ENCODE measurements at places on chromosomes 12 and 14.
A peak's percentile ranks its signal among the peaks of the same experiment; 100 is the strongest.

DNA sequence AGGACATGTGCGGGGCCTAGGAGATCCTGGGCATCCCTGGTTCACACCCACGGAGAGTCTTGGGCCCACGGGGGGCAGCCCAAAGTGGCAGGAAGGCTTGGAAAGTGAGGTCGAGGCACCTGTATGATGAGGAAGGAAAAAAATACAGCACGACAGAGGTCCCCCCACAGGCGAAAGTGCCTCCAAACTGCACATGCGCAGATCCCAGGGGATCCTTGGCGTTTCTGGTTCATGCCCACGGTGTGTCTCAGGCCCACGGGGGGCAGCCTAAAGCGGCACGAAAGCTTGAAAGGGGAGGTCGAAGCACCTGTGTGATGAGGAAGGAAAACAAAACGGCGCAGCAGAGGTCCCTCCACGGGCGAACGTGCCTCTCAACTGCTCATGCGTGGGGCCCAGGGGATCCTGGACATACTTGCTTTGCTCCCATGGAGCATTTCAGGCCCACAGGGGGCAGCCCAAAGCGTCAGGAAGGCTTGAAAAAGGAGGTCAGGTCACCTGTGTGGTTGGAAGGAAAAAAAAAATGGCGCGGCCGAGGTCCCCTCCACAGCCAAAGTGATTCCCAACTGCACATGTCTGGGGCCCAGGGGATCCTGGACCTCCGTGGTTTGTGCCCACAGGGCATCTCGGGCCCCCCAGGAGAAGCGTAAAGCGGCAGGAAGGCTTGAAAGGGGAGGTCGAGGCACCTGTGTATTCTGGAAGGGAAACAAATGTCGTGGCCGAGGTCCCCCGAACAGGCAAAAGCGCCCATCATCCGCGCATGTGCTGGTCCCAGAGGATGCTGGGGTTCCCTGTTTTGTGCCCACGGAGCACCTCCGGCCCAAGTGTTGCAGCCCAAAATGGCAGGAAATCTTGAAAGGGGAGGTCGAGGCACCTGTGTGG lies 582.6 kb downstream of the ALG10 start:
- DNase-seq, result no peak

DNA sequence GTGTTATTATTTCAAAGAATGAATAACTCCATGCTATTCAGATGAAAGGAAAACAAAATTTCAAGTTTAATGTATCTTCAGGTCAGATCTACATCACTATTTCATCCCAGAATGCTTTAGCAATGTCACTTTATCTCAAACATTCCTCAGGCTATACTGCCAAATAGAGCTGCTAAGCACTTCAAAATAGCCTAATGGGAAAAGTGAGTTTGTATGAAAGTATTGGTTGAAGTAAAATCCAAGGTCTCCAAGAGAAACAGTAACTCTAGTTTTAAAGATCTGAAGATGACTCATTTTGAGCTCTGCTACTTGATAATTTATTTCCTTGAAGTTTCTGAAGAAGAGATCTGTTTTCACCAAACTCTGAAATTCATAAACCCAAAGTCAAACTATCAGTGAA lies 466.2 kb upstream of the FOXG1 start:
- DNase-seq, result no peak

- no peak for DNase-seq
These were observed 38.1 kb upstream of the C12orf50 start for GRCh38 chr12:88067301-88067700.

GRCh38 chr12:3073438-3074250 lies 3.5 kb upstream of the TSPAN9 start:
- DNase-seq, result peak; percentile 91

GRCh38 chr12:52335598-52336262 lies 14.5 kb upstream of the KRT83 start:
- no peak for DNase-seq

GRCh38 chr12:110689281-110690126 lies 589 bp upstream of the HVCN1 start:
- DNase-seq, result peak; percentile 53
